ENCODE measurements at places on chromosomes 2 and 18. TPM values are rescaled to one million over a fixed set of nuclear protein-coding genes. Genes with fewer than 3 reads are reported as not detected.

SP140L gene
- 14.4 TPM for total RNA-seq

STAT4 gene
- 2.0 TPM for total RNA-seq

PFN4 gene
- total RNA-seq: not detected

COL4A3 gene
- 0.42 TPM for total RNA-seq

AQP12A gene
- 9.0 TPM for total RNA-seq

SAG gene
- total RNA-seq: 1.8 TPM

FHOD3 gene
- total RNA-seq: 2.5 TPM

GRCh38 chr2:63692002-63692606, 103.3 kb downstream of the MDH1 start:
- peak; percentile 31 for DNase-seq

DNA sequence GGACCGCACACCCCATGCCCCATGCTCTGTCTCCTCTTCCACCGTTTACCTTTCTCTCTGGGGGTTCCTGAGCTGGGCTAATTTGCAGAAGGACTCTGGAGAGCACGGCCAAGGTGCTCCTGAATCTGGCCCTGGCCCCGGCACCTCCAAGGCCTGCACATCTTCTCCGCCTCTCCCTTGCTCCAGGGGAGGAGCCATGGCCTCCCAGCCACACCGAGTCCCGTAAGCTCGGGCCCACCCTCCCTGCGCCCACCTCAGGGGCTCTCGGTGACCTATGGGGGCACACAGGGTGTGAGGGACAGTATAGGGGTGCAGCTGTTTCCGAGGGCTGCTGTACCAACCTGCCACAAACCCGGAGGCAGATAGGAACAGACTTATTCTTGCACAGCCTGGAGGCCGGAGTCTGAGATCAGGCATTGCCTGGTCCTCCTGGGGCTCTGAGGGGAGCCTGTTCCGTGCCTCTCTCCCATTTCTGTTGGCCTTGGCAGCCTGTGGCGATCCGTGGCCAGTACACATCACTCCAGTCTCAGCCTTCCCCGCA, 127.3 kb upstream of the GPC1 start:
- DNase-seq: no peak

GRCh38 chr2:44102790-44103562, 65.7 kb upstream of the PPM1B start:
- DNase-seq: no peak

GRCh38 chr18:45007531-45007930, 326.8 kb downstream of the SETBP1 start:
- DNase-seq: no peak

DNA sequence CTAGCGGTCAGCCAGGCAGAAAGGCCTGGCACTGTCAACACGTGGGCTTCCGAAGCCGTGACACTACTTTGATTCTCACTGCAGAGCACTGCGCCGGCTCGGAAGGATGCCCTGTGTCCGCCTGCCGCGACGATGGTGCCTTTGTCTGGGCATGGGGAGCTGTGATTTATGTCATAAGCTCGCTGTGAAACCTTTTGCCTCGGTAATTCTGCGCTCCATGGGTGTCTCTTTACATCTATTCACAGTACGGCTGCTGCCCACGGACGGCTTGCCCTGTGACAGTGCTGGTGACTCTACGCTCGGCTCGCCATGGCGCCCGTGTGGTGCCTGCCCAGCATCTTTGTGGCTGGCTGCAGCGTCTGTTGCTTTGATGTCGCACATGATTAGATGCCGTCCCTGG, 43.1 kb upstream of the GBX2 start:
- DNase-seq: no peak

DNA sequence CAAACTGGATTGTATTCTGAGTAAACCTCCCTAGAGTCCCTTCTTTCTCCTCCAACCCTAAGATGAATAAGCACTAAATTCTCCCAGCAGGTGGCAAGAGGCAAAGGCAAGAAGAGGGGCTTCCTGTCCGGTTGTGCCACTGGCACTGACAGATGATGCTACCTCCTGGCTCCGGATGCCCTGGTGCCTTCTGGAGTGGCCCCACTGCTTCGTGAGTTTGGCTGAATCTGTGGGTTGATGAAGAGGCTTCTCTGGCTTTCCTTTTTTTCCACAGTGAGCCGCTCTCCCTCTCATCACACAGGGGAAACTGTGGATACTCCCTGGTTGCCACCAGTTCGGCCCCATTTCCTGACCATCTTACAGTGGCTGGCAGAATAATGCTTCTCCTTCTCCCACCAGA, 404.7 kb downstream of the GALR1 start:
- no peak for DNase-seq

DNA sequence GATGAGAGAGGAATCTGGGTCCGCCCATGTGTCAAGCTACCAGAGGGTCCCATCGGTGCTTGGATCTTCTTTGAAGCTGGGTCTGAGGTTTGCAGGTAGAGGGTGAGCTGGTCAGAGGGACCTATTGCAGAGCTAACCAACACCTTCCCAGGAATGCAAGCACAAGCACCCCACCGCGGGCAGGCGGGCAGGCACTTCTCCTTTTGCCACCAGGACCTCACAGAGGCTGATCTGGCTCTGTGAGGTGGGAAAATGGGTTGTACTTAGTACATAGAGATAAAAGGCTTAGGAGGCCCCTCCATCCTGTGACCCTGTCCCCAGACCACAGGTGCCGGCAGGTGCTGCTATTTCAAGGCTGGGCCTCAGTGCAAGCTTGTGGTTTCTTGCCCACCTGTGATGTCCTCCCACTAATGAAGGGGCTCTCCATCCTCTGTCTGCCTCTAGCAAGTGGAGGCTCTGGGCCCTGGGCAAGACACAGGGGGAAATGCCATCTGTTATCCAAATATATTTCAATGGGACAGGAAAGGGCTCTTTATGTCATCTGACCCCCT, 31.4 kb upstream of the IL37 start:
- DNase-seq: no peak

DNA sequence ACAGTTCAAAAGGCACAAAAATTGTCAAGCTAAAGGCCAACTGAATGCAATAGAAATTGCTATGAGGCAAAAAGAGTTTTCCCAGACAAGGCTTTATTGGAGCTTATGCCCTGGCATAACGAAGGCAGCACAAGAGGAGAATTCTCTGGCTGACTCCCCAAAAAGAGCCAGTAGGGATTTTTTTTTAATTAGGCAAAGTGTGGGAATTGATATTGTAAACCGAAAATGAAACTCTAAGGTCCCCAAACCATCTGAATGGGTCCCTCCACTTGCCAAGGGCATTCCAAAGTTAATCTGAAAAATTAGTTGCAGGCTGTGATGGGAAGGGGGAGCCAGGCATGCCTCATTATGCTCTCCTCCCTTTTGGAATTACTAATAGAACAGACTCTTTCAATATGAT, 118.9 kb downstream of the SPOPL start:
- no peak for DNase-seq

GRCh38 chr2:45851111-45851510, 199.6 kb downstream of the PRKCE start:
- DNase-seq: no peak

DNA sequence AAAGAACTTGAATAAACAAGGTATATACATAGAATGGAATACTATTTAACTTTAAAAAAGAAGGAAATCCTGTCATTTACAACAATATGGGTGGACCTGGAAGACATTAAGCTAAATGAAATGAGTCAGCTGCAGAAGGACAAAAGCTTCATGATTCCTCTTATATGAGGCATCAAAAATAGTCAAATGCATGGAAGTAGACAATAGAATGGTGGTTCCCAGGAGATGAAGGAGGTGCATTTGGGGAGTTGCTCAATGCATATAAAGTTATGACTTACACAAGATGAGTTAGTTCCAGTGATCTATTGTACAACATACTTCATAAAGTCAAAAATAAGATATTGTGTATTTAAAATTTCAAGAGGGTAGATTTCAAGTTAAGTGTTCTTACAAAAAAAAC, 426.1 kb upstream of the UBE2E3 start:
- no peak for DNase-seq

- no peak for DNase-seq
These were observed 28.4 kb downstream of the SCYGR8 start for GRCh38 chr2:227774011-227774624.

Measured in colonic mucosa (tissue), 4 donors.